ENCODE measurements at places on chromosomes 12 and 14. TPM values are rescaled to one million over a fixed set of nuclear protein-coding genes. Genes with fewer than 3 reads are reported as not detected.

Gene NOXRED1
- 0.33 TPM for total RNA-seq

GRCh38 chr14:81433378-81433777 lies 33.3 kb upstream of the STON2 start:
- H3K27ac ChIP-seq = no peak overlapping the region
- no peak overlapping the region for H3K4me3 ChIP-seq
- peaks cover 14% of the 10 kb centered on the region for H3K4me1 ChIP-seq
- H3K36me3 ChIP-seq = no peaks in the 10 kb centered on the region
- DNase-seq = no peak
- peaks cover 73% of the 10 kb centered on the region for H3K27me3 ChIP-seq

DNA sequence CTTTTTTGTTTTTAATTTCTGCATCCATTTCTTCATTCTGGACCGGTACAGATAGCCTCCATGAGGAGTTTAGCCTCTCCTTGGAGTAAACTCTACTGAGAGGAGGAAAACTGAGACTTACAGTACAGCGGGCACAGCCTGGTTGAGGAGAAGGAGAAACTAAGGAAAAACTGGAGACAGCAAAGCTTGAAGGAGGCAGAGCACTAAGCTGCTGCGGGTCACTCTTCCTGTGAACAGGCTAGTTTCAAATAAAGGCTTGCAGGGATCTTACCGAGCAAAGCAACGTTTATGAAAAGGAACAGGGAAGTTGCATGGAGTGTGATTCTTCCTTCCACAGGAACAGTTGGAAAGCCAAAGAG lies 348 bp upstream of the SSTR1 start:
- no peak for DNase-seq
- no peak overlapping the region for H3K27ac ChIP-seq
- H3K4me1 ChIP-seq = peaks cover 20% of the 10 kb centered on the region
- H3K4me3 ChIP-seq = no peak overlapping the region
- peaks cover 57% of the 10 kb centered on the region for H3K27me3 ChIP-seq

DNA sequence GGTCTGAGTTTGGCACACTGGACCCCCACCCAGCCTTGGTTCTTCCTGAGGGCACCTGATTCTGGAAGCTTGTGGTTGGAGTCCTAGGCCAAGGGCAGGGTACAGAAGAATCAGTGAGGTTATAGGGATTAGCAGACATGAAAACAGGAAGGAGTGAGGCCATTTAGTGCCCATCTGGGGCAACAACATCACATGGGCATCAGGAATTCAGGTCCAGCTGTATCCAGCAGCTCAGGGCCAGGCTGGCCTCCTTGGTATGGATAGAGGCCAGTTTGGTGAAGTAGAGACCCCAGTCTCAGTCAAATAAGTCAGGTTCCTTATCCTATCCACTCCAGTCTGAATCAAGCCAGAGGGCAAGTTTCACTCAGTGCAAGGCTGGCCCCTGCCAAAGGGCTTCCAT lies 36.2 kb downstream of the RASAL1 start:
- no peak overlapping the region for H3K4me3 ChIP-seq
- no peak for DNase-seq
- no peak overlapping the region for H3K27ac ChIP-seq
- no peaks in the 10 kb centered on the region for H3K36me3 ChIP-seq
- H3K4me1 ChIP-seq = peaks cover 8% of the 10 kb centered on the region

DNA sequence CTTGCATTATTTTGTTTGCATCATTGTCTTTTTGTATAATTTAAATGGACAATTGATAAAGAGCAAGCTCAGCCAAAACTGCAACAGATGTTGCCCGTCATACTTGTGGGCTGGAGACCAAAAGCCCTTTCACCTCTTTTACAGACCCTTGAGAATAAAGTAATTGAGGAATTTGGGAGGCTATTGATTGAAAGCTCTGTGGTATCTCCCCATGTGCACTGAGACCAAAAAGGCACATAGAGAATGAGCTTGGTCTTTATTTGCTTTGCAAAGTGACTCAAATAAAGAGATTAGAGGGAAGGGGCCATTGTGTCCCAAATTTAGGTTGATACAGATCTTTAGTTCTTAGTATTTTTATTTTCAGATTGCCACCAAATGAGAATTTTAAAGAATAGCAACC lies 617.6 kb downstream of the TRHDE start:
- no peaks in the 10 kb centered on the region for H3K4me1 ChIP-seq
- DNase-seq = no peak
- H3K36me3 ChIP-seq = no peaks in the 10 kb centered on the region

All from activated naive CD8-positive, alpha-beta T cell treated with anti-CD3 and anti-CD28 coated beads for 36 hours (primary cell).